Activated CD4-positive, alpha-beta T cell treated with anti-CD3 and anti-CD28 coated beads for 24 hours (primary cell): ENCODE measurements at places on chromosomes 16 and 17.

- no peak for DNase-seq
These were observed 294.1 kb downstream of the BCAS3 start for GRCh38 chr17:60971515-60972369.

GRCh38 chr17:77042476-77043231 lies 98.1 kb upstream of the SEC14L1 start:
- DNase-seq = no peak

GRCh38 chr17:62614142-62614541 lies 13.3 kb upstream of the MRC2 start:
- no peak for DNase-seq

GRCh38 chr16:50548909-50549560 lies 839 bp downstream of the NKD1 start:
- DNase-seq = no peak

- DNase-seq = no peak
These were observed 376.1 kb downstream of the SEC14L1 start for GRCh38 chr17:77516902-77517301.

GRCh38 chr17:70888324-70888723 lies 719.0 kb downstream of the KCNJ2 start:
- no peak for DNase-seq

GRCh38 chr17:8696906-8697305 lies 47.7 kb downstream of the CCDC42 start:
- no peak for DNase-seq

GRCh38 chr16:740764-741505 lies at the start of gene CIAO3:
Gene CIAO3, minus strand, starts transcription at chr16:740997. Its CDS starts 12 bp downstream, at chr16:740985.
- DNase-seq = peak; percentile 88

DNA sequence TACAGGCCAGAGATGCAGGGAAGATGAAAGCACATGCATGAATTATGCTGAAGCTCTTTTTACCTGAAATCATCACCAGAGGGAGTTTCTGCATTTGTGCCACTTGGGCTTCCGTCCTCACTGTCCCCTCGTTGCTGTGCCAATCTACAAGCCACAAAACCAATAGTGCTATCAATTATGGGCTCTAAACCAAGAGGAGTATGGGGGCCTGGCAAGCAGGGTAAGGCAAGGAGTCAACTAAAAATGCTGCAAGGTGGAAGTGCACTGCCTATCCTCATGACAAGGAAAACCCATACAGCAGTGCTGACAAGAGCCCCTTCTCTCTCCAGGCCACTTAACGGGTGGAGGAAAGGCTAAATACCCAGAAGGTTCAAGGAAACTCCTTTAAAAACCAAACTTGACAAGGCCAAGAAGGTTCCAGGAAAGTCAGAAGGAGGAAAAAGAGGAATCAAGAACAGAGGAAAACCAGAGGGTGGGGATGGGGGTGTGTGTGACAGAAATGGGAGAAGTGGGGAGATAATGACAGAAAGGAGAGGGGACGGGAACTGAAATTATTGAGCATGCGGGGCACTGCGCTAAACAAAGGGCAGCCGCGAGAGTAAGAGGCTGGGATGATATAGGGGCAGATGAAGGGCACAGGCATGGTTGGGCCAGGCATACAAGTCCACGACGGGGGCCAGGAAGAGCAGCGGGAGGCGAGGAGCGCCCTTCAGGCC lies 674 bp downstream of the C17orf75 start:
- DNase-seq = no peak

DNA sequence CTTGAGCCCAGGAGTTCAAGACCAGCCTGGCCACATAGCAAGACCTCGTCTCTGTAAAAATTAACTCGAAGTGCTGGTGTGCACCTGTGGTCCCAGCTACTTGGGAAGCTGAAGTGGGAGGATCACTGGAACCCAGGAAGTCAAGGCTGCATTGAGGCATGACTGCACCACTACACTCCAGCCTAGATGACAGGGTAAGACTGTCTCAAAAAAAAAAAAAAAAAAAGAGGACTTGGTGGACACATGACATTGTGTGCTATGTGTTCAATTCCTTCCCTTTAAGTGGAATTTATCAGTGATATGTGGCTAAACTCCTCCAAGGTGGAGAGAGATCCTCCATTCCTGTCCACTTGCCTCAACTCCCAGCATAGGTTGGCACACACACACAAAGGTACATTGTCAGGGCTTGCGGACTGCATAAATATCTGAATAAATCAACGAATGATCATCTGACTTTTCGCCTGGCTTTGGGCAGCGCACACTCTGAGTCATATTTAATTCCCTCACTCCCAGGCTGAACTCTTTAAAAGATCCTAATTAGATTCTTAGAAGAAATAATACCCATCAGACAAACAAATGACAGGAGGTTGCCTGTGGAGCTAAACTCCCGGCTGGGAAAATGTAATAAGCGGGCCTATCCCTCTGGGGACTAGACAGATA lies 25.0 kb upstream of the SYT17 start:
- DNase-seq = no peak

GRCh38 chr17:34261568-34262337 lies 6.7 kb downstream of the CCL2 start:
- DNase-seq = no peak

GRCh38 chr16:71412270-71413160 lies 29.3 kb downstream of the TLE7 start:
- DNase-seq = peak; percentile 69

GRCh38 chr16:71296584-71297340 lies 7.6 kb upstream of the CMTR2 start:
- DNase-seq = no peak

- DNase-seq = no peak
These were observed 42.8 kb downstream of the COG7 start for GRCh38 chr16:23410176-23410575.

GRCh38 chr16:84535408-84535807 lies 30.9 kb upstream of the MEAK7 start:
- DNase-seq = no peak

DNA sequence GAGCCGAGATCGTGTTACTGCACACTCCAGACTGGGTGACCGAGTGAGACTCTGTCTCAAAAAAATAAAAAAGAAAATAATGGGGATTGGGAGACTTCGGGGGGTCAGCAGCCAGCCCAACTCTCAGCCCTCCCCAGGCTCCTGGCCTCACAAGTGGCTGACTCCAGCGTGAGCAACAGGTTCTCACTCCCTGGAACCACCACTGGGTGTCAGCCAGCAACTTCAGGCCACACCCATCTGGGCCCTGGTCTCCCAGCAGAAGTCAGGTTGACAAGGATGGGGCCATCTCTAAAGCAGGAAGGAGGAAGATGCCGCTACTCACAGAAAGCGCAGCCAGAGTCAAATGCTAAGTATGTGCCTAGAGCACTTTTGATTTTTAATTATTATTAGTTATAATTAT lies 139.4 kb downstream of the C16orf78 start:
- DNase-seq = no peak

- DNase-seq = no peak
These were observed 4.7 kb downstream of the TMEM106A start for GRCh38 chr17:43216369-43216761.

- DNase-seq = no peak
These were observed 662.5 kb upstream of the SOX9 start for GRCh38 chr17:71458322-71458721.

GRCh38 chr17:58231641-58232040 lies 6.7 kb upstream of the LPO start:
- DNase-seq = no peak

- DNase-seq = no peak
These were observed 39.4 kb downstream of the HS3ST3A1 start for GRCh38 chr17:13562271-13562800.

DNA sequence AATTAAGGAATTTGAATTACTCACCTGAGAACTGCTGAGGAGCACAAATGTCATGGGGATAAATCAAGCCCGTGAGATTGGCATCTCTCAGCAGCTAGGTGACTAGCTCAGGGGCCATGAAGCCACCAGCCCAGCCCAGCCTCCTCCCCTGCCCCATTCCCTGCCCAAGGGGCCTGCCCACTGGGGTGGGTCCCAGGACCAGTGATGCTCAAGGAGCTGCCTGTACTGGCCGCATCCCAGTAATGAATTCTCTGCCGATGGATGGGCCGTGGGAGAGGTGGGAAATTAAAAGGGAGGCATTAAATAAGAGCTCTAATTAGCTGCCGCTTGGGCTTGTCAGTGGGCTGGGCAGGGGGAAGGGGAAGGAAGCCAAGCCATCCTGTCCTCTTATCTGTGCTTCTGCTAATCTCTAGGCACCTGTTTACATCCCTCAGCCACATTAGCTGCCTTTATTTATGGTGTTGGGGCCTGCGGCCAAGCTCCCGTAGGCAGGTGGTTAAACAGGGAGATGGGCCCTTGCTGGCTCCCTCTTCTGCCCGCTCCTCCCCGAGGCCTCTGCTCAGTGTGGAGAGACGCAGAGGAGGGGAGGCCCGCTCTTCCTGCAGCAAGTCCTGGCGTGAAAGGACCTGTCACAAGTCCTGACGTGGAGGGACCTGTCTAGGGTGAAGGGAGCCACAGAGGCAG lies 48.8 kb downstream of the PIPOX start:
- DNase-seq = no peak

DNA sequence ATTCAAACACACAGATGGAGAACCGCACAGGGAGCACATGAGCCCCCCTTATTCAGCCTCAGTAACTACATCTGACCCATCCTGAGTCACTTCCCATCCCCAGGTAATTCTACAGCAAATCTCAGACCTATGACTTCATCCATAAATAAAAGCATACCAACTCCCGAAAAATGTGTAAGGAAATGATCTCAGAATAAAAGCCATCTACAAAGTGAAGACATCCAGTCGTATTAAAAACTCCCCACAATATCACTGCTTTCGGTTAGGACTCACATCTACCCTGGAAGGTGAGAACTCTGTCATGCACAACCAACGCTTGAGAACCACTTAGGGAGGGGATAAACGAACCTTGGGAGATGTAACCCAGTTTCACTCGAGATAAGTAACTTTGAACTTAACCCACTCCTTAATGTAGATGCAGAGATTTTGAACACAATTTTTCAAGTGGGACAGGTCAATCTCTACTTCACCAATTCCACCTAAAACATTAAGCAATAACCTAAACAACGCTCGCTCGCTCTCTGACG lies 1.3 kb downstream of the USP36 start:
- DNase-seq = no peak

DNA sequence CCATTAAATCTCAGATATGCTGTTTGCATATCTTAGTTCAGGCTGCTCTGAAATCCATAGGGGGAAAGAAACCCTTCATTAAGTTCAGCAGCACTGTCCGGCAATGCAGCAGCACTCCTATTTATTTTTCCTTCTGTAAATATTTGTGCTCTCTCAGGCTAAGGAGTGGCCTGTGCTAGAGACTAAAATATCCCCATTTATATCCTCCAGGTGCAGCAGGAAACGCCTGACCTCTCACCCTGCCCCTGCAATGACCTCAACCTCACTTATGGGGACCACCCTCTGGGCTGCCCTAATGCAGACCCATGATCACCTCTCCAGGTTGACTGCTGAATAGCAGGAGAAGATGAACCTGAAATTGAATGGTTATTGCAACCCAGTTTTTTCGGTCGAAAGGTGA lies 165.0 kb upstream of the ELAC2 start:
- DNase-seq = no peak

DNA sequence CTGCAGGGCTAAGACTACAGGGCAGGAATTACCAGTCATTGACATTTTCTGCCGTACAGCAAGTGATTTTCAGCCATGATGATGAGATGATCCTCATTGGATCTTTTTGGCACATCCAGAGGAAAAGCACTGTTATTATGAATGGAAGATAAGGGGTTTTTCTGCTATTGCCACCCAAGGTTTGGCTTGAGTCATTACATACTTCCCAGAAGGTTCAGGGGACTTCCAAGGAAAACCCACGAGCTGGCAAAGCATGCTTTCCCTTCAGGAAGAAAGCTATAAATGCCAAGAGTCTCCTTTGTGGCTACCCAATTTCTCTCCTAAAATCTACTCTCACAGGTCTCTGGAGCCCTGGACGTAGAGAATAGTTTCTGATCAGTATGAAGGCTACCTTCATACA lies 6.1 kb downstream of the CHST4 start:
- no peak for DNase-seq

GRCh38 chr17:35294756-35295155 lies 51.9 kb downstream of the SLFN5 start:
- no peak for DNase-seq

DNA sequence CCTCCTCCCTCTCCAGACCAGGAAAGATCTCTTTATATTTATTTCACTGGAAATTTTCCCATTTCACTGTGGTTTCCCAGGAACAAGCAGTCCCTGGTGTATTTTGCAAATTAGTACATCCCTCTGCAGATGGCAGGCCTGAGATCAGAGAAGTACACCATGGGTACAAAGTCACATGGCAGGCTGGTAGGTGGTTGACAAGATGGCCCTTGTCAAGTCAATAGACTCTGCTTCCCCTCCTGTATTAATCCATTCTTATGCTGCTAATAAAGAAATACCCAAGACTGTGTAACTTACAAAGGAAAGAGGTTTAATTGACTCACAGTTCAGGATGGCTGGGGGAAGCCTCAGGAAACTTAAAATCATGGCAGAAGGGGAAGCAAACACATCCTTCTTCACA lies 51.6 kb upstream of the KSR1 start:
- DNase-seq = no peak
